Amygdala (tissue), 56 donors: ENCODE measurements at places on chromosomes 11 and 22.

DNA sequence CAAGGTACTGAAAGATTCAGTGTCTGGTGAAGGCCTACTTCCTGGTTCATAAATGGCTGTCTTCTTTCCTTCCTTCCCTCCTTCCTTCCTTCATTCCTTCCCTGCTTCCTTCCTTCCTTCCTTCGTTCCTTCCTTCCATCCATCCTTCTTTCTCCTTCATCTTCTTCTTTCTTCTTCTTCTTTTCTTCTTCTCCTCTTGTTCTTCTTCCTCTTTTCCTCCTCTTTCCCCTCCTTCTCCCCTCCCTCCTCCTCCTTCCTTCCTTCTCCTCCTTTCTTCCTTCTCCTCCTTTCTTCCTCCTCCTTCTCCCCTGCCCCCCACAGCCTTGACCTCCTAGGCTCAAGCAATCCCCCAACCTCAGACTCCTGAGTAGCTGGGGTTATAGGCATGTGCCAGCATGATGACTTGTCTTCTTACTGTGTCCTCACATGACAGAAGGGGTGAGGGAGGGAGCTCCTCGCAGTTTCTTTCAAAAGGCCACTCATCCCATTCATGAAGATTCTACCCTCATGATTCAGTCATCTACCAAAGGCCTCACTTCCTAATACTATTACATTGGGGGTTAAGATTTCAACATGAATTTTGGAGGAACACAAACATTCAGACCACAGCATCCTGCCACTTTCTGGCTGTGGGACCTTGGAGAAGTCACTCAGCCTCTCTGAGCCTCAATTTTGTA, 22.6 kb upstream of the CCDC134 start:
- no peak for DNase-seq

DNA sequence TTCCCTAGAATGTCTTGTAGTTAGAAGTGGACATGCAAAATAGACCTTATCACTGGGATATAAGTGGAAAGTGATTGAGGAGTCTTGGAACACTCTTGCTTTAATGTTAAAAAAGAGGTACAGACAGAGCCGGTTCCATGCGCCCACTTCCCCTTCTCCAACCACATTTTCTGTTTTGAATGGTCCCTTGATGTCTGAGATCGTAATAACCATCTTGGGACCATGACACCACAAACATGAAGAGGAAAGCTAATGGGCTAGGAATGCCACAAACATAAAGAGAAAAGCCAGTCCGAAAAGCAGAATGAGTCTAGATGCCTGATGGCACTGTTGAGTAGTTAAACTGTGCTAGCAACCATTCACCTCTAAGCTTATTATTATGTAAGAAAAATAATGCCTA, 54.8 kb upstream of the SPON1 start:
- no peak for DNase-seq

DNA sequence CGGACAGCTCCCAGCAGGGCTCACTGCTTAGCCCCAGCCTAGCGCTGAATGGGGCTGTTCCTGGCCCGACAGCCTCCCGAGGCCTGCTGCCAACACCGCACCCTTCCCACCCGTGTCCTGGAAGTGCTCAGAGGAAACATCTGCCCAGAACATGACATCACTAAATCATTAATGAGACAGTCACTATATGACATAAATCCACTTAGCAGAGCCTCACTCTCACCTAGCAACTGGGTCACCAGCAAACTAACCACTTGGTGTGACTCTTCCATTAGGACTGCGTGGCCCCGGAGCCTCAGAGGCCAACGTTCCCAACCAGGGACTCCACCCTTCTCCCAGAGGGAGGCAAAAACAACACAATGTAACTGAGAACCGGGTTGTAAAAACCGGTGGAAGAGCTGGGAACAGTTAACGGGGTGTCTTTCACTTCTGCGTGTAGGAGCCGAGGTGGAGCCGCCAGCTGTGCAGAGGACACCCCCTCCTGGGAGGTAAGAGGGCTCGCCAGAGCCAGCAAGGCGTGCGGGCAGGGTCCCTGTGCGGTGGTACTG, 21.4 kb upstream of the PACSIN2 start:
- DNase-seq = no peak

- DNase-seq = no peak
Measured at GRCh38 chr22:47064016-47064415, 301.6 kb downstream of the TBC1D22A start.

DNA sequence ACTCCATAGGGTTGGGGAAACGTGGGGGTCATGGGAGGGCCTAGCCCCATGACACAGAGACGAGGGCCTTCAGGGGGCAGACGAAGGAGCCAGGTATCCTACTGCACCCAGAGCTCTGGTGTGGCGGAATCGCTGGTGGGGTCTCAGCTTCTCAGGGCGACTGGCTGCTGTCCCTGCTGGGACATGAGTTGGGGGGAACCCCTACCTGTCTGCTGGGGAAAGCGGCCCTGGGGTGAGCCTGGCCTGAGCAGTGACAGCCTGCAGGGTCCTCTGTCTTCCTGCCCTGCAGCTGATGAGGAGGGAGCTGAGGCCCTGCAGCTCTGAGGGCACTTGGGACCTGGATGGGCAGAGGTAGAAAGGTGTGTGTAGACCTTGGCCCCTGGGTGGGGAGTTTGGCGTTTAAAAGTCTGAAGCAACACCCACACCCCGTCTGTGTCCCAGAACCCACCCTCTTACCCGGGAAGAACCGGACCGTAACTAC, 33.6 kb upstream of the GRAMD4 start:
- no peak for DNase-seq

GRCh38 chr11:34631737-34632104, 10.8 kb downstream of the EHF start:
- DNase-seq = no peak

GRCh38 chr22:50034126-50035081, 21.8 kb upstream of the IL17REL start:
- no peak for DNase-seq

GRCh38 chr11:73399159-73399590, 23.0 kb downstream of the RELT start:
- DNase-seq = no peak
